Epithelial cell of esophagus (primary cell): ENCODE measurements at places on chromosomes 7 and 10.

DNA sequence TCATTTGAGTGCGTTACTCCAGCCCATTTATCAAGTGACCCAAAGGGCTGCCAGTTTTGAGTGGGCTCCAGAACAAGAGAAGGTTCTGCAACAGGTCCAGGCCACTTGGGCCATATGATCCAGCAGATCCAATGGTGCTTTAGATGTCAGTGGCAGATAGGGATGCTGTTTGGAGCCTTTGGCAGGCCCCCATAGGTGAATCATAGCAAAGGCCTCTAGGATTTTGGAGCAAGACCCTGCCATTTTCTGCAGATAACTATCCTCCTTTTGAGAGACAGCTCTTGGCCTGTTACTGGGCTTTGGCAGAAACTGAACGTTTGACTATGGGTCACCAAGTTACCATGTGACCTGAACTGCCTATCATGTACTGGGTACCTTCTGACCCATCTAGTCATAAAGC, 358.8 kb upstream of the SEMA3C start:
- DNase-seq = no peak

GRCh38 chr10:35480142-35480541, 125.0 kb upstream of the GJD4 start:
- DNase-seq = no peak

DNA sequence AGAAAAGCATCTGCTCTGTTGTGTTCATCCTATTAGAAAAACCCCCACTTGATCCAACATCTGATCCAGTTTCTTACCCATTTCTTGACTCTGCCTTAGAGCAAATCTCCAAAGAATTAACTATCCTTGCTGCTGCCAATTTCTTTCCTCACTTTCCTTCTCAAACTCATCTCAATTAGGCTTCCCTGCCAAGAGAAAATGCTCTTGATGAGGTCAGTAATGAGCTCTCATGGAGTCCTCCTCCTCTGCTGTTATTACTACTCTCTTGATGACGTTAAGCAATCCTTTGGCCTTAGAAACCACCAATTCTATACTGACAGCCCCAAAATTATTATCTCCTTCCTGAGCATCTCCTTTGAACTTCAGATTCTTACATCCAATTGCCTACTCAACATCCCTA, 162.0 kb upstream of the FAM13C start:
- no peak for DNase-seq

DNA sequence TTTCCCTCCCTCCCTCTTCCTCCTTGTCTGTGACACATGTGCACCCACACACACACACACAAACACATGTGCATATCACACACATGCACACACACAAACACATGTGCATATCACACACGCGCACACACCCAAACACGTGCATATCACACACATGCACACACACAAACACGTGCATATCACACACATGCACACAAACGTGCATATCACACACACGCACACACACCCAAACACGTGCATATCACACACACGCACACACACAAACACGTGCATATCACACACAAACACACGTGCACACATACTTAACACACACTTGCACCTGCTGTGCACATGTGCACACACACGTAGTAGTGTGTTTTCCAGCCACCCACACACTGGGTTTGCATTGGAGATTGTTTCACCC, 29.4 kb upstream of the KNDC1 start:
- no peak for DNase-seq

GRCh38 chr7:31084226-31084625, 32.1 kb downstream of the ADCYAP1R1 start:
- no peak for DNase-seq

- DNase-seq = peak; percentile 85
Observed at GRCh38 chr10:26737730-26738129, 40.2 kb downstream of the PDSS1 start.

GRCh38 chr10:77391605-77392235, 245.9 kb downstream of the KCNMA1 start:
- peak; percentile 83 for DNase-seq

- no peak for DNase-seq
Observed at GRCh38 chr7:40749877-40750276, 615.1 kb downstream of the SUGCT start.

DNA sequence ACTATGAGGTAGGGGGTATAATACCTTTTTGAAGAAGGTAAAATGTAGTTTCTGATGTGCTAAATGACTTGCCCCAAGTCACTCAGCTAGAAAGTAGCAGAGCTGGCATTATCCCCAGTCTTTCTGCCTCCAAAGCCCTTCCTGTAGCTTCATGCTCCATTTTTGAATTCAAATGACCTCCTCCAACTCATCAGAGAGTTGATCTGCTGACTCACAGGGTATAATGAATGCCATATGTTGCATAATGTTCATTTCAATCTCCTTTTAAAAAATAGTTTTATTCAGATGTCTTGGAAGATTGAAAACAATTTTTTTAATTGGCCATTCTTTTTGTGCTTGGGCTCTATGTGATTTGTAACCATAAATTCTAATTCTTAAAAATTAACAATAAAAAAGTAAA, 272.8 kb upstream of the IMMP2L start:
- DNase-seq = peak; percentile 78

- DNase-seq = peak; percentile 82
Observed at GRCh38 chr7:29609162-29610037, 45.8 kb downstream of the PRR15 start.

DNA sequence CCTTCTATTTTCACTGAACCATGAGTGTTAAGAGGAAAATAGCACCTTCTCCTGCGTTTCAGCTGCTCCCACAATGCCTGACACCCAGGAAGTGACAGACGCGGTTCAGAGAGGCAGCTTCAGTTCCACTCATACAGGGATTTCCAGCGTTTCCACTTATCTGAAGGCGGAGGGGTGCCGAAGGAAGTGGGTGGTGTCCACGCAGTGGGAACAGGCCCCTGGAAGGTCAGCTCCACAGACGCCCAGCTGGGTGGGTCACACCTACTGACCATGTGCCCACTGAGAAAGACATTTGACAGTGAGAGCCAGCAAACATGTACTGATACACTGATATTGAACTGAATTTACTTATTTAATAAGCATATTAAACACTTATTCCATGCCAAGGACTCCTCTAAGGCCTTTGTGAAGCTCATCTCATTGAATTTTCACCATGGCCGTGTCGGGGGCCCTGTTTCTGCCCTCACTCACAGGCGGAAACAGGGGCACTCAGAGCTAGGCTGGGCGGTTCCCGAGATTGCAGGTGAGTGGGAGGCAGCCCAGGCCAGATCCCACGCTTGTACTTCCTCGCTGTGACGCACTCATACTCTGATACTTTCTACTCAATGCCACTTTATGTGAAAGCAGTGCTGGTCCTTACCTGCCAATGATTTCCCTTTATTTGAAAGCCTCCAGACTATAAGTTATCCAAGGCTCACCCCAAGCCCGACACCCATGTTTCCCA, 96.8 kb downstream of the TCERG1L start:
- no peak for DNase-seq

- no peak for DNase-seq
Observed at GRCh38 chr10:646118-646524, 43.3 kb downstream of the DIP2C start.

DNA sequence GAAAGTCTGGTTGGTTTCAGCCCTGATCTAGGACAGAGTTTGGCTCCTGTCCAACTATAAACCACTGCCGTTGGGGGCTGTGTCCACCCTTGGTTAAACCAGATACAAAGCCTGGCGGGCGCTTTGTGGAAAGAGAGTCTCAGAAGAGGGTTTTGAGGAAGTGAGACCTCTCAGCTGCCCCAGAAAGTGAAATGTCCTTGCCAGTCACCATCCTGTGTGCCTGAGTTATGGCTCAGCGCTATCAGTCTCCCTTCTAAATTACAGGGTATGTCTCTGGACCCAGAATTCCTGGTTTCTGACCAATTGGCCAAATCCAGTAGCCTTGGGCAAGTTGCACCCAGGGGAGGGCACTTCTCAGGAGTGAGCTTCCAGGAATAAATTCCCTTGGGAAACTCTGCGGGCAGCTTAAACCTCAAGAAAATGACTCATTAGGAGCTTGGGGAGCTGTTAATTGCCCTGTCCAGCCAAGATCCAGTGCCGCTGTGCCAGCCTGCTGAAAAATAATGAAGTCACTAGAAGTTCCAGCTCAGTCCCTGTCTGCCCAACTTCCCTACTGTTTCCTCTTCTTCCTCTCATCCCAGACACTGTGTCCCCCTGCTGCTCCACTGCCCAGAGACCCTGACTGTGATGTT, 66.7 kb upstream of the PDZD8 start:
- DNase-seq = peak; percentile 95

GRCh38 chr7:91771394-91771793, 109.1 kb downstream of the MTERF1 start:
- DNase-seq = peak; percentile 79
